ENCODE measurements at places on chromosomes 12 and 14.

- DNase-seq = no peak
Observed at GRCh38 chr12:43816168-43816567, 10.1 kb upstream of the TWF1 start.

DNA sequence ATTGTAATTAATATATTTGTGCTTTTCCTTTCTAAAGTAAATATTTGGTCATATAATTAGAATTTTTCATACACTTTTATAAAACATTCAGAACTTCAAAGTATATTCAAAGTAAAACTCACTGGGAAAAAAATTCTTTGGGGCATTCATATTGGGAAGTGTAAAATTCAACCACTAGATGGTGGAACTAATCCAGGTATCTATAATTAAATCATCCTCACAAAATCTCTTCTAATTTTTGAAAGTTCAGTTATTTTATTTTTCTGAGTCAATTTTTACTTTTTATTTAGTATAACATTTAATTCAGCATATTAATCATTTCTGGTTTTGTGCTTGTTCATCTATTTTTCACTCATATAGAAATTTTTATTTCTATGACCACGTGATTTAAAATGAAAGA, 81.0 kb downstream of the NTS start:
- no peak for DNase-seq

DNA sequence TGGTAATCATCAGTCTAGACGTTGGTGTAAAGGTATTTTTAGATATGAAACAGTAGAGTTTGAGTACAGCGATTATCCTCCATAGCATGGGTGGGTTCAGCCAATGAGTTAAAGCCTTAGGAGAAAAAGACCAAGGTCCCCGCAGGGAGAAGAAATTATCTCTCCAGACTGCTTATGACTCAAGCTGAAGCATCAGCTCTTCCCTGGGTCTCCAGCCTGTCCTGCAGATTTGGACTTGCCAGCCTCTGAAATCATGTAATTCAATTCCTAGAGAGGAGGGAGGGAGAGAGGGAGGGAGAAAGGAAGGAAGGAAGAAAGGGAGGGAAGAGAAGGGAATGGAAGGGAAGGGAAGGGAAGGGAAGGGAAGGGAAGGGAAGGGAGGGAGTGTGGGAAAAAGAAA, 12.0 kb upstream of the DTX1 start:
- no peak for DNase-seq

- DNase-seq = no peak
Observed at GRCh38 chr14:90489916-90490719, 93.3 kb downstream of the CALM1 start.

- no peak for DNase-seq
Observed at GRCh38 chr14:101762530-101763101, 1.1 kb downstream of the PPP2R5C start.

- no peak for DNase-seq
Observed at GRCh38 chr14:69471916-69472315, 12.6 kb upstream of the PLEKHD1 start.

DNA sequence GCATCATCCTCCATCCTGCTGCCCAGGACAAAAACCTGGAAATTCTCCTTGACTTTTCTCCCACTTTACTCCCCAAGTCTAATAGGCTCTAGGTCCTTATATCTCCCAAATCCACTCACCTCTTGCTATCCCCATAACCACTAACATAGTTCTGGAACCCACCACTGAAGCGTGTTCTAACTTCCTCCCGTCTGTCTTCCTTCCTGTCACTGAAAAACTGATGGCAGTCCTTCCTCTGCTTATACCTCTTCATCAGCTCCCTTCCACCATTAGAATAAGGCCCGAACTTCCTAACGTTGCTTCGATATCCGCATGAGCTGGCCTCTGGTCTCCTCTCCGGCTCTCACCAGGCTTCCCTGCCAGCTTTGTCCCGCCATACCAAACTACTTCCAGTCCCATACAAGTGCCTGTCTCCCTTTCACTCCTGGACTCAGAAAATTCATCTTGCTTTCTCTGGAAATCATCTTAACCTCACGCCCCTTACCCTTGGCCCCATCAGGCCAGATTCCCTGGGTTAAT, 63.0 kb upstream of the BCL2L14 start:
- peak; percentile 15 for DNase-seq

GRCh38 chr12:83807871-83808270, 1104.7 kb downstream of the SLC6A15 start:
- DNase-seq = no peak

- no peak for DNase-seq
Observed at GRCh38 chr14:55372825-55373224, 38.8 kb downstream of the ATG14 start.

DNA sequence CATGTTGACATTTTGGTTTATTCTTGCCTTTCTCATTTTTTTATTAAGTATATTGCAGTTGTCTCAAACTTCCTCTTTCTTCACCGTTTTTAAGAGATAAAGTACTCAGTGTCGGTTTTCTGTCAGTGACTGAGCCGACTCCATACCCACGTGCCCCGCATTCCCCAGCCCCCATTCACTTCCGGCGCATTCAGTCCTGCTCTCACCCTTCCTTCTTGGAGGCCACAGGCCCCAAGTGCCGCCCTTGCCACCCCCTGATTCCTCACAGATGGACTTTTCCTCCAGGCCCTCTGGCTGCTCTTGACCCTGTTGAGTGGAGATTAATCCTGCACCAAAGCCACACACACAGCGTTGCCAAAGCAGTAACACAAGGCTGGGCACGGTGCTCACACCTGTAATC, 19.1 kb upstream of the DNAH10 start:
- DNase-seq = no peak

DNA sequence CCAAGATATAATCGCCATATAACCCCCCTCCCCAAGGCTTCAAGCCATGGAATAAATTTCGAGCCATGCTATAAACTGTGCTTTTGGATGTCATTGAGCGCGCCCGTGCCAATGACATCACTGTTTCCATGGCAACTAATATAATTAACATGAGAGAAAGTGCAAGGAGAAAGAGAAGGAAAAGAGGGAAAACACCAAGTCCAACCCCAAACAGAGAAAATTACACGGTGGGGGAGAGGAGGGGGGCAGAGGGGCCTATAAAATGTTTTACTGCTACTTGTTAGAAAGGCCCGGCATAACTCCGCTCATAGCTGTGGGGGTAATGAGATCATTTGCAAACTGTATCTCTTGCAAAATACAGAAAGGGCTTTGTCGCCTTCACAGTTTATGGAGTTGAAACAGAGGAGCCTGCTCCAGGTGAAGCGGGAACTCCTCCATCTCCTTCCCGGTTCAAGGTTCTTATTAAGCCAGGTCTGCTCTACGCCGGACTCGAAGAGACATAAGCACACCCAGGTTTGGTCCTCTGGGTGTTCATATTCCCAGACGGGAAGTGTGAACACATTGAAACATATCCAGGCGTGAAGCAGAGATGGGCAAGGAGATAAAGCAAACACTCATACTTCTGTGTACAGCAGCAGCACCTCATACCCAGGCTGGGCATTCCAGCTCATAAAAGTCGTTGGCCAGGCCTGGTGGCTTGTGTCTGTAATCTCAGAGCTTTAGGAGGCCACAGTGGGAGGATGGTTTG, 99.1 kb upstream of the MAP1LC3B2 start:
- no peak for DNase-seq

DNA sequence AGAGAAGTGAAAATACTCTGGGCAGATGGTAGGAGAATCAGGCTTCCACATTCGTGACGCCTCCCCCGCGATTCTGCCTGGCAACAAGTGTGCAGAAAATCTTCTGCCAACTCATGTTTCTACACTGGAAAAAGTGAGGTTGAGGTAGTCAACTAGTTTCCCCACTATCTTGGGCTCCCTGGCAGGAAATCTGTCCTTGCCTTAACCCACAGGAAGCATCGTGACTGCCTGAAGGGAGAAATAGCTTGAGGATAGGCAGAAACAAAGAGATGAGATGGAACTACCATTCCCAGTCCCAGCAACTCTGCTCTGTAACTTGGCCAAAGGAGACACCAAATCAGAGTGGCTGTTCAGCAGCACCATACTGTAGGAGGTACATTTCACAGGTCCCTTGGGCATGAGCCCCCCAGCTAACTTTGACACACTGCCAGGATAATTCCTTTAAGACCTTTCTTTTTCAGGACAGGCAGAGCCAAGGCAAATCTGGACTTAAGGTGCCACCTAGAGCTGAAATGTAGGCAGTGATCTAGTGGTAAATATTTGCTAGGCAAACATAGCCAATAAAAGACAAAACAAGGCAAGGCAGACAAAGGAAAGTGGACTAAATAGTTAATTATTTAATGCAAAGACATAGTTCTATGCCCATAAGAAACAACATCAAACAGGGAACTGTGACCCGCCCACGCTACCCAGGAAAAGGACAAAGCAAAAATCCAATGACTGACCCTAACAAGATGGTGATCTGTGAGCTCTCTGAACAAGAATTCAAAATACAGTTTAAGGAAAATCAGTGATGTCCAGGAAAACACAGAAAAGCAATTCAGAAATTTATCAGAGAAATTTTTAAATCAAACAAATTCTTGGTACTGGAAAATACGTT, 205.1 kb downstream of the PTPRO start:
- no peak for DNase-seq

DNA sequence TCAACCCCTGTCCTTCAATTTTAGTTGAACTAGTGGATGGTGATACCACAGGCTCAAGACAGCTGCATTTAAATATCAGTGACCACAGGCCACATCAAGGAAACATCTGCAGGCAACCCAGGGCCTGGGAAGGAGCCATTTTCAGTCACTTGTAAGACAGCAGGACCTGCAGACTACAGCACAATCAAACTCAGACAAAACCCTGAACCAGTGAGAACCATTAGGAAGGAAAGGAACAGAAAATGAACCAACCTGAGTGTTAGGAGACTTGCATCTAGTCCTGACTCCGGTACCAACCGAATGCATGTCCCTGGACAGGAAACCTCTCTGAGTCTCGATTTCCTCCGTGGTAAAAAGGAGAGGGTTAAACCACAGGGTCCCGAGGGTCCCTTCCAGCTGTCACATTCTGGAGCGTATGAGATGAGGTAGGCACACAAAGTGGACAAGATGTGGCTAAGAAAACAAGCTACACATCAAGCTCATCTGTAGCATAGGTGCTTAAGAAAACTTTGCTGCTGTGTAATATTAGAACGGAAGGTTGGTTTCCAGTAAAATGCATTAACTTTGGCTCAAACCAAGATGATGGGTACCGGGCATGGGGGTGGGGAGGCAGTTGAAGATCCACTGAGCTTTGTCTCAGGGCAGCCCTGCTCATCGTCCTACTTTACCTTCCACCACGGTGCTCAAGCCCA, 1.6 kb upstream of the CDKN1B start:
- peak; percentile 35 for DNase-seq

DNA sequence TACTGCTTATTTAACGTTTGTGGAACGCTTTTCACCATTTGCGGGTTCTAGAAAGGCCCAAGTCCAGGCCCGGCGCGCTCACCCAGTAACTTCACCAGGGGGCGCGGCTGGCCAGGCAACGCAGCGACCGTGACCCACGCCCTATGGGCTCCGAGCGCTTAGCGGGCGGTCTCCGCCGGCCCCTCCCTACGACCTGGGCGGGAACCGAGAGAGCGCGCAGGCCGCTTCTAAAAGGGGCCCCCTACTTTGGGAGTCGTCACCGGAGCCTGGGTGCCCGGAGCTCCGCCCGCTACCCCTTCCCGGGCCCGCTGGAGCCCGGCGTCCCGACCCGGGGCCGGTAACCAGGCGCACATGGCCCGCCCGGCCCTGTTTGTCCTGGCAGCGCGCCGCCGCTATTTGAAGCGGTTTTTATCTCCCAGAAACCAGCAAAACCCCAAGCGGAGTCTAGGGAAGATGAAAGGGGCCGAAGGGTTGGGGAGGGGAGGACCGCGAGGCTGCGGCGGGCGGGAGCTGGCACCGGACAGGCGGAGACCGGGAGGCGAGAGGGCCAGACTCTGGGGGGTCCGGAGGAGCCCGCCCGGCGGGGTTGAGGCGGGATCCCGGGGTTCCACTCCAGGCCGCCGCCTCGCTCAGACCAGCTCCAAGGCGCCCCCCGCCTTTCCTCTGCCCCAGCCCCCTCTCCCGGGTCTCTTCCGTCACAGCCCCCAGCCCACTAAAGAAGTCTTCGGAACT, 3.5 kb upstream of the AAAS start:
- peak; percentile 73 for DNase-seq

DNA sequence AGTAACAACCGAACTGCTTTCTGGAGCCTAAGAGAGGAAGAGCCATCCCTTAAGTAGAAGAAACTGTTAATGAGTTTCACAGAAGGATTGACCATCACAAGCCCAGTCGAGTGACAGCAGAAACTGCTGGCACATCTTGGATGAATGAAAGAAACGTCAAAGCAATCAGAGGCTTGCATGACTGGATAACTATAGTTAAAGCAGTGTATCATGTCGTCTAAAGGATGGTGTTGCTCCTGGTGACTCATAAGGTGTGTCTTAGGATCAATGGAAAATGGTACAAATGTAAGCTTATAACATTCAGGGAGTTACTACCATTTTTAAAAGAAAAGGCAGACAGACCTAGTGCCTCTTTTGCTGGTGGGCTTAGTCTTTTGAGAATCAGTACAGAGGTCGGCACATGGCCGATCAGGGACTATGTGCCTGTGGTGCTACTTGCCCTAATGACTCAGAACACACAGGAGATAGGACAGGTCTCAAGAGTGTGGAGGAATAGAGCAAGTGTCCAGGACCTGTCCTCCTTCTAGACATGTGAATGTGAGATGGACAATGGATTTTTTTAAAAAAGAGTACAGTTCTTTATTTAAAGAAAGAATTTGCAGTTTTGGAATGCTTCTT, 55.7 kb downstream of the TMX1 start:
- DNase-seq = no peak
